ENCODE measurements at places on chromosomes 5 and 9.

DNA sequence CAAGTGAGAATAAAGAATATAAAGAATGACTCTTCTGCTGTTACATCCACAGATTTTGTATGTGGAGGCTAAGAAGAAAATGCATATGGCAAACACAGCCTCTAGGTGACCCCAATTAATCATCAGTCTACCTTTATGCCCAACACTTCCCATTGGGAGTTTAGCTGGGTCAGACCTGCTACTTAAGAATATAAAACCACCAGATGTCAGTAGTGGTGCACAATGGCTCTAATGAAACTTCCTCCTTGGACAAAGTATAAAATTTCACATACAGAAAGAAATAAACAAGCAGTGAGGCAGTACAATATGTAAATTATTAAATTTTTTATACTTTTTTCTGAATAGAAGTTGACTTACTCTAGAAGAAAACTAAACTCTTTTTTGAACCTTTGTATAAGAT lies 539.9 kb downstream of the BRINP1 start:
- DNase-seq = no peak

DNA sequence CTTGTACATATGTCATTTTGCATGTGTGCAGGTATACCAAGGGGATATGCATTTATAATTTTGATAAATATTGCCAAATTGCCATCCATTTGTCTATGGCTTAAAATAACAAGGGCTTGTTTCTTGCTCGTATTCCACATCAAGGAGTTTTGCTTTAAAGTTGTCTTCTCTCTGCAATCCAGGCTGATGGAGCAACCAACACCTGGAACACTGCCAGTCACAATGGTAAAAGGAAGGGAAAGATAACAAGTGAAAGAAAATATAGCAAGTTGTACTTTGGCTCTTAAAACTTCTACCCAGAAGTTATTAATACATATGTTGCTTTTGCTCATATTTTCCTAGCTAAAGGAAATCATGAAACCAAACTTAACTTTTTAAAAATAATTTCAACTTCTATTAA lies 156.9 kb downstream of the UNC13B start:
- no peak for DNase-seq

DNA sequence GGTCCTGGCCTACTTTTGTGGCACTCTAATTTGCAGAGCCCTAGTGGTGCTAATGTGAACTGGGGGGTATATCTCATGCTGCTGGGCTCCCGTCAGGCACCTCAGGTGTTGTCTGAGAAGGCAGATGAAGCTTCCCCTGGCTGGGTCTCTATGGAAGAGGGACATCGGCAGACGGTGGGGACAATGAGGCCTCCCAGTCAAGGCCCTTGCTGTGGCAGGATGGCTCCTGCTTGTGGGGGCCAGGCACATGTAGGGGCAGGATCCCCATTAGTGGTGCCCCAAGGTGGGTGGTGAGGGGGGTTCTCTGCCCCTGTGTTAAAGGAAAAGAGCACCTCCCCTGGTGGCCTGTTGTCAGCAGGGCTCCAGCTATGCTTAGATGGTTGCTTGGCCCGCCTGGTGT lies 192.8 kb upstream of the S1PR3 start:
- DNase-seq = no peak

DNA sequence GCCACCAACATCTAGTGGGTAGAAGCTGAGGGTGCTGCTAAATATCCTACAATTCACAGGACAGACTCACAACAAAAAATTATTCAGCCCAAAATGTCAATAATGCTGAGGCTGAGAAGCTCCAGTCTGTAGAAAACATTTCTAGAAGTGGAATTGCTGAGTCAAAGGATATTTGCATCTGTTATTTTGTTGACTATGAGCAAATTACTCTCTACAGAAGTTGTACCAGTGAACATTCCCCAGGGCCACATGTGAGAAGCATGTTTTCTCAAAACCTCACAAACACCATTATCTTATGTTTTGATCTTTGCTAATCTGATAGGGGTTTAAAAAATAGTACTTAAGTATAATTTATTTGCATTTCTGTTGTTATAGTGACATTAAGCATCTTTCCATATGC lies 15.4 kb downstream of the ITK start:
- DNase-seq = no peak

GRCh38 chr5:157253547-157253946 lies 12.4 kb upstream of the CYFIP2 start:
- DNase-seq = no peak

DNA sequence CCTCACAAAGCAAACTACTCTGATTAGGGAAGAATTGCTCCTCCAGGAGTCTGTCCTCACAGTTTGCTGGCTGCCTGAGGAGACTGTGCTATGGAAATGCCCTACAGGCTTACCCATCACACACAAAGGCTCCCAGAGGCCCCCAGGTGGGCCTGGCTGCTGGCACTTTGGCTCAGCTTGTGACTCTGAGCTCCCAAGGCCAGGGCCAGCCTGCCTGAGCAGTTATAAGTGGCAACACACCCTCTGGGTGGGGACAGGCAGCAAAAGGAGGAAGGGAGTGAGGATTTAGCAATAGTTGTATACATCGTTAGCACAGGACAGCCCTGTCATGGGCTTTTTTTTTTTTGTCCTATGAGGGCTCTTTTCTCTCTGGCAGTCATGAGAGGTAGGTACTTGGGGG lies 103.5 kb downstream of the DAPK1 start:
- peak; percentile 56 for DNase-seq

- no peak for DNase-seq
Observed at GRCh38 chr9:86902586-86902985, 44.7 kb downstream of the GAS1 start.

DNA sequence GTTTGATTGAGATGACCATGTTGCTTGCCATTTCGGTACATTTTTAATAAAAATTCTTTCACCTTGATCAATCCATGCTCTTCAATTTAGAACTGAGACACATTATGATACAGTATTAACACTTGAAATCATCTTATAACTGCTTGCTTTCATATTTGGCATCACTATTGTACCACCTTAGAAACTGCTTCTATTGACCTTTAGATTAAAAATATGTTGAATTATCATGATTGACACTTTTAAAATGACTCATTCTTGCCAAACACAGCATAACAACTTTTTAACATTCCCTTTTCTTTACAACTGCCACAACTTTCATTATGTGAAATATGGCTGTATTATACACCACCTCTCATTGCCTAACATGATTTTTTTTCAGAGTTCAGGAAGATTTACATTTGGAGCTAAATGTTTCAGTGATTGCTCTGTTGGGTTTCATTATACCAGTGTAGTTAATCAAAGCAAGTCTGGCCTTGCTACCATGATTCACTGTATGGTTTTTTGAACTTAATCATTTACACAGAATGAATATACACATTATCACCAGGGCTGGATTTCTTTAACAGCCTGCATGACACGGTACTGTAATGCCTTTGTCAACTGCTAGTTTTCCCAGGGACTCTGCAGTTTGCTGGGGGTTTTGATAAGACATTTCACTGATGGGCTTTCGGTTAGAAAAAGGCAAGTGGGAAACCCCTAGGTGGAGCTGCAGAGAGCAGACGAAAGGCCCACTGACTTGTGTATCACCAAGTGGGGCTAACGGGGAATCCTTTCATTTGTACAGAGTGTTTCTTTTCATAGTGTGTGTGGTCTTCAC lies 93.6 kb upstream of the TLE4 start:
- DNase-seq = no peak

- DNase-seq = no peak
Observed at GRCh38 chr5:17852740-17853139, 218.5 kb downstream of the TAF11L14 start.

GRCh38 chr9:23821375-23822181 lies 4.5 kb downstream of the ELAVL2 start:
- DNase-seq = peak; percentile 33

DNA sequence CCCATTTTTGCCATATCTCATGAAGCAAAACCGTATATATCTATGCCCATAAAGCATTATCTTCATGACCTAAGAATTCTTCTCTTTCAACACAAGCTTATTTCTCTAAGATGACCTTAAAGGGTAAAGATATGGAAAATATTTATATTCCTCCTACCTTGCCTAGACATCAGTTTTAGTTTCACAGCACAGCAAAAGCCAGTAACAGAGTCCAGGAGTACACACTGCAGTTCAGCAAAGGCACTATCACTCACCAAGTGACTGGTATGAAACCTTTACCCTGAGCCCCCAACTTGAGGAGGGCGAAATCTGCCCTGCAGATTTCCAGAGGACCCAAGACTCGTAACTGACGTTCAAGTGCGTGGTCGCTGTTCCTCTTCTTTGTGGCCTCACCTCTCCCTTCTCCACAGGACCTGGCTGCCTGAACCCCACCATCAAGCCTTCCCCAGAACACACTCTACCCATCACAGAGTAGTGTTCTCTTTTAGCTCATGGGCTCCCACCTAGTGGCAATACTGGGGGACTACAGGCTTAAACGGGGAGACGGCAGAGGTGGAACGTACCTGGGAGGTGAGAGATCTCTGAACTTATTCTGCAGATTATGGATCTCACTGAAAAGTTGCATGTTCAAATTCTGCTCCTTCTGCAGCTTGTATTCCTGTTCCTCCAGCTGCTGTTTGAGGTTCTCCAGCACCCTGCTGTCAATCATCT lies 141.0 kb downstream of the CDK5RAP2 start:
- DNase-seq = peak; percentile 86

DNA sequence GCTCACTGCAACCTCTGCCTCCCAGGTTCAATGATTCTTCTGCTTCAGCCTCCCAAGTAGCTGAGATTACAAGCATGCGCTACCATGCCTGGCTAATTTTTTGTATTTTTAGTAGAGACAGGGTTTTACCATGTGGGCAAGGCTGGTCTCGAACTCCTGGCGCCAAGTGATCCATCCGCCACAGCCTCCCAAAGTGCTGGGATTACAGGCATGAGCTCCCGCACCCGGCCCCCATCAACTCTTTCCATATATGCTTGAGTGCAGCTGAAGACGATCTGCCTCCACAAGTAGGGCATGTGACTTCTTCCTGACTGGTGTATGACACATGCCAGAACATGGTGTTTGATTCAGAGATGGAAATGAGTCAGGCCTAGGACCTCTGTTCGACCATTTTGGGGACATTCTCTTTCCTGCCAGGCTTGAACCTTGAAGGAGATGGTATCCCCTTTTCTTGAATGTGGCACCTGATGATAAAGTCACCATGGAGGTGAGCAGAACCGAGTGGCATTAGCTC lies 7.5 kb upstream of the CNOT6 start:
- no peak for DNase-seq

DNA sequence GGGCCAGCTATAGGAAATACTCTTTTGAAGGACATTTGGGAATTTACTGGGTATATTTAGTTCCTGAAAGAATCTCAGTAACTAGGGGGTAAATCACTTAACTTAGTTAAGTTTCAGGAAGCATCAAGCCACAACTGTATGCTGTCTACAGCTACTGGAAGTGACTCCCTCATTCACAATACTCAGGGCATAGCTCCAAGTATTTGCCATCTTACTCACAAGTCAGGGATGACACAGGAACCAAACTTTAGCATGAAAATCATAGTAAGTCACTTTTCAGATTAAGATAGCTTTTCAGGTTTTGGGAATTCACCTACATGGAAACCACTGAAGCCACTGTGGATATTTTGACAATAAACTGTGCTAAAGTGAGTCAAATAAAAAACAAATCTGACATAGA lies 242.4 kb upstream of the ATP10B start:
- DNase-seq = no peak

- DNase-seq = peak; percentile 17
Observed at GRCh38 chr5:175464074-175464941, 14.1 kb upstream of the SFXN1 start.

DNA sequence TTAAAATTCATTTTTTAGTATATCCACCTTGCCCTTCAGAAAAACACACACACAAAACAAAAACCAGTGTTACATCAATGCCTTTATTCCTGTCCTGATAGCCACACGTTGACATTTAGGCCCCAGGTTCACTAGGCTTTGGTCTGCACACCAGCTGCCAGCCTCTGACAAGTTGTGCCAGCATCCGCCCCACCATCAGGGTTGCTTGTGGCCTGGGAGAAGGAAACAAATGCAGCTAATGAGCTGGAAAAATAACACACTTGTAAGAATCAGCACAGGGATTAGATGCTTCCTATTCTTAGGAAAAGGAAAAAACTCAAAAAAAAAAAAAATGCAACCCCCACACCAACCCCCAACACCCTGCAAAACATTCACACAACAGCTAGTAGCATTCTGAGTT lies 404.0 kb upstream of the GRIA1 start:
- DNase-seq = no peak

- no peak for DNase-seq
Observed at GRCh38 chr9:104915753-104916152, 12.2 kb downstream of the ABCA1 start.

DNA sequence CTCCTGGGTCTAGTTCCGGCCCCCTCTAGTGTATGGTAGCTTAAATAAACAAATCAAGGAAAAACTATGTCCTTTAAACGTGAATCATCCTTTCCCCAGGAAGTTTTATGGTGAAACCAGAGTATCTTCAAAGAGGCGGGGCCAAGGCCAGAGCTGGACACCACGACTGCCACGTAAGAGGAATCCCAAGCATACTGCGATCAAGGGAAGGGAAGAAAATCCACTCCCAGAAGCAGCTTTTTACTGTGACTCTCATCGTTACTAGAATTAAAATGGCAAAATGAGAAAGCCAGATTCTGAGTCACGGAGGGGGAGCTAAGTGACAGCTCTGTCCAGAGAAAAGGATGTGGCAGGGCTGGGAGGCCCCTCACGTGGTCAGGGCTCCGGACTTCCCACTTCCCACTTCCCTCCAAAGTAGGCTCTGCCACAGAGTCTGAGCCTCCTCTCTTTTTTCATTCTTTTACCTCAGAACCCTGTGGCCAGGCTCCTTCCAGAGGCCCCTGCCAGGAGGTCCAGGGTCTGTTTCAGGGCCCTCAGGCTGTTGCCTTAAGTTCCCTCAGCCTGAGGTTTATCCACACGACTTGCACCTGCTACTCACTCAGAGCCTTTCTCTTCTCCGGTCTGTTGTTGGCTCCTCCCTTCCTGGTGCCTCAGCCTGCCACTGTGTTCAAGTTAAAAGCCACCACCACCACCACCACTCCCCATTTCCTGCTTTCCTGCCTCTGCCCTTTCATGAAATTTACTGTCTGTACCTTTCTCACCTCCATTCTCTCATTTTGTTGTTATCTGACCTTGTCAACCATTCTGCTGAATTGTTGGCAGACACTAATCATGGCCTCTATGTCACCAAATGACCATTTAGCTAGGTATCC lies 1.4 kb upstream of the GLRX start:
- peak; percentile 92 for DNase-seq

- no peak for DNase-seq
Observed at GRCh38 chr9:122364117-122364782, 6.6 kb upstream of the PTGS1 start.

Data from large intestine (tissue), 12 donors.